Activated T-helper 9 cell treated with anti-CD3 and anti-CD28 coated beads, Interleukin-2, amount 50 U/mL, for 16 hours (primary cell): ENCODE measurements at places on chromosomes 4 and X.

DNA sequence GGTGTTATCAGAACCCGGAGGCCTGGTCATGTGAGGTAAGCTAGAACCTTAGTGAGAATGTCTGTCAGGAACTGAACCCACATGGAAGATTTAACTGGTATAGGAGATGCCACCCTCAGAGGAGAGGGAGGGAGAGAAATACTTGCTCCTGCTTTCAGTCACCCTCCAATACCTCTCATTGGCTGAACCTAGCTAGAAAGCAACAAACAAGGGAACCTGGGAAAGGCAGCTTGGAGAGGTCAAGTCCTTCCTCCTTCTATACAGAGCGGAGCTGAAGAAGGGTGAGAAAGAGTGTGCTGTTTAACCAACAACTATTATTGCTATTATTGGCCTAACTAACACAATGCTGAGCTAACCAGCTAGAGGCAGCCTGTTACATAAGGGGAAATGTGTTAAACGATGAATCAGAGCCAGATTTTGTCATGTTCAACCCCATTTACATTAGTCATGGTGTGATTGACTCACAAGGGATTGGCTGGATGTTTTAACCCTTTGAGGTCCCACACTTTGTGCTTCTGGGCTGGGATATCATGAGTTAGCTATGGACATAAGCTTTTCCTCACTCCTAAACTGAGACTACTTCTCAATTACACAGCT, 96.5 kb upstream of the ESX1 start:
- DNase-seq = no peak

DNA sequence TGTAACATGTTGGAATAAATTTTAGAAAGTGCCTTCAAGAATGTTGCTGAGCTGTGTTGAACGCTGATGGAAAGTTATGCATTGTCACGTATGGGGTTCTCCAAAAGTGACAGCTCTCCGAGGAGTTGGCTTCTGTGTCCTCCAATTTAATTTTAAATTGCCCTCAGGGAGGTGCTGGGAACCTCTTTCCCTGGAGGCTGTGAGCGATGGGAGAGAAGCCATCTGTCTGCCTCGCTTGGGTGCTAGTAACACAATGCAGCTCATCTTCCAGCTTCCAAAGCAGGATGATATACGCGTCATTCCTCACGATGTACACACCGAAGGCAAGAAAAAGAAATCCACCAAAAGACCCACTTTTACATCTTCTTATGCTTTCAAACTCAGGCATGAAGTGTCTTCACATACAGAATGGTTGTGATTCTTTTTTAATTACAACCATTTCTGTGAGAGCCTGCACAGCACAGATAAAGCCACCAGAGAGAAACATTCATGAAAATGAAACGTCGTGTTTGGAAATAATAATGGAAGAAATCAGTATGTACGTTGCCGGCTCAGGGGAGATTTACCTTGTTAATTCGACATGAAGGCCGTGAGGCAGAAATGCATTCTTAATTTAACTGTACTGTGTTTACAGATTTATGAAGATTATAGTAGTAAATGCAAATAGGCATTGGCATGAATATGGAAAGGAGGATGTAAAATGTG, 218.9 kb downstream of the ASMT start:
- no peak for DNase-seq

DNA sequence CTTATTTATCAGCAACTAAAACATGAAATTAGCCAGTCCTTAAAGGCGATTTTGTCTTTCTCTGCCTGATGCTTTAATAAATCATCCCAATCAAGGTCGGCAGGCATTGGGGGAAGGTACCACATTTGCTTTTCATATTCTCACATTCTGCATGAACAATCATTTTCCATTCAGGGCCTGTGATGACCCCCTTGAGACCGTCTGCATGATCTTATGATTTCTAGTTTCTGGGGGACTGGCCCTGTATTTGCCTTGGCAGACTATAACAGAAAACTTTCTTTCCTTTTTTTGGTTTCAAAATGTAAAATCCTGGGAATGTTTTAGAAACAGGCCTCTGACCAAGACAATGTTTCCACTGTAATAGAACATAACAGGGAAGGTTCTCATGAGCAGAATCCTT, 296.8 kb downstream of the IDS start:
- no peak for DNase-seq

GRCh38 chrX:68146054-68146453, 287.2 kb downstream of the OPHN1 start:
- no peak for DNase-seq
